ENCODE measurements at places on chromosomes 5 and 9. TPM values are rescaled to one million over a fixed set of nuclear protein-coding genes. Genes with fewer than 3 reads are reported as not detected.
A peak's percentile ranks its signal among the peaks of the same experiment; 100 is the strongest.

The ZDHHC21 gene
- total RNA-seq = 8.3 TPM

DNA sequence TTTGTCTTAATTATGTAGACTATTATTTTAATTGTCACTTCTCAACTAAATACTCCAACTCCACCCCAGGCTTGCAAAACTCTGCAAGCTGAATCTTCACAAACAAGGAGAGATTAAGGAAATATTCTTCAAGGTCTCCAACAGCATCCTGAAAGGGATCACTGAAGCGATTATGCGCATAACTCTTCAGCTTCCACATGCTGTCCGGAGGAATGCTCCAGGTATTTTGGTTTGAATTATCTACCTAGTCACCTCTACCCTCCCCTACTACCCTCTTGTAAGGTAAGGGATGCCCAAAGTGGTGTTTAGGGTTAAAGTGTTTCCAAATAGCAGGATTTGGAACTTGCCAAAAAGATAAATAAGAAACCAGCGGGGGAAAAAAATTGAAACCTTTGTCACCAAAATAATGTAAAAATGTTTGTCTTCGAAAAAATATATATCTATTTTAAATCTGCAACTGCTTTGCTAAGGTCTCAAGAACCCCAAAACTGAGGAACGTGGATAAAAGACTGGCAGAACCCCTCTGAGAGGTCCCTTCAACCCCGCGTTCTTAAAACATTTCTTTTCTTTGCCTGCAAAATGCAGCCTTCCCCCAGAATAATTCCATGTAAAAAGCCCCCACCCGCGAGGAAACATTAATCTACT is 11.6 kb downstream of the PTCH1 start:
- no peak for DNase-seq

The BARHL1 gene
- not detected for total RNA-seq

- no peak for DNase-seq
Observed at GRCh38 chr5:179170606-179171005, 110.4 kb downstream of the ZNF354C start.

The NTRK2 gene
- under 0.01 TPM for total RNA-seq

DNA sequence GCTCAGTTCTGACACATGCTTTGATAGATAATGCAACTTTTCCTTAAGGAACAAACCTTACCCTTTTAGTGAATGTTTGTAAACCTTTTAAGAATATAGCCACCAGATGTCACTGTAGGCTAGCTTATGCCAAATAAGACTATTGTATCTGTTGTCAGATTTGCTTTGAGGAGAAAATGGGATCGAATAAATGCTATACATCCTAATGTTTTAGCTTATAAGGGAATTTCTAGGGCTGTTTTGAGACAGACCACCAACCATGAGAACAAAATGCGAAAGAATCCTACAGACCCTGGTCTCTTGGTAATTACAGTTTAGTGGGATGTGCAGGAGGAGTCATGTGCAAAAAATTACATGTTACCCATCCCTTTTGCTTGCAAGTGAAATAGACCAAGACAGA is 127.6 kb upstream of the NMUR2 start:
- DNase-seq = peak; percentile 56

GRCh38 chr9:102832814-102833213 is 162.3 kb upstream of the CYLC2 start:
- no peak for DNase-seq

DNA sequence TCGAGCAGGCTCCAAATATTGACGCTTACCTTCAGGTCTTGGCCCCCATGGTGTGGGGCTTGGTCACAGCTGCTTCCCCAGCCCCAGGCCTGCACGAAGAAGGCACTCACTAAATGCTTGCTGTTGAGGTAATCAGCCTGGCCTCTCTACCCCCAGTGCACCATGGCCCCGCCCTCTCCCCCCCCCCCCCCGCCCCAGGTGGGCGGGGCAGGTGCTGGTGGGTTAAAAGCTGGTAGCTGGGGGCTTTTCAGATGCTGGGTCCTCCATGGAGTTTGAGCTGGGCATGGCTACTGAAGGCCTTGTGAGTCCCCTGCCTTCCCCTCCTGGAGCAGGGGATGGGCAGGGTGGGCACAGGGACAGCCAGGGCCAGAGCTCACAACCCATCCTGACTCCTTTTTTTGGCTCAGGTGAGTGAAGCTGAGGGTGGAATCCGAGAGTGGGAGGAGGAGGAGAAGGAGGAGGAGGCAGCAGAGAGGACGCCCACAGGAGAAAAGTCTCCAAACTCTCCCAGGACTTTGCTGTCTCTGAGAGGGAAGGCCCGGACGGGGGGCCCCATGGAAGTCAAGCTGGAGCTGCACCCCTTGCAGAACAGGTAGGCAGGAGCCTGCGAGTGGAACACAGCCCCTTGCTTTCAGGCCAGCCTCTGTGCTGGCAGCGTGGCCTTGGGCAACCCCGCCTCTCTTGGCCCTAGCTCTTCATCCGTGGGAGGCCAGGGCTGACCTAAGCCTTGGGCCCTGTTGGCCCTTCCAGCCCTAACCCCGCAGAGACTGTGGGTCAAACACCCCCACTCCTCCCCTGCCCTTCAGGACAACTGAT is 4.4 kb upstream of the TSPAN17 start:
- DNase-seq = no peak

The MEIKIN gene
- total RNA-seq = not detected

DNA sequence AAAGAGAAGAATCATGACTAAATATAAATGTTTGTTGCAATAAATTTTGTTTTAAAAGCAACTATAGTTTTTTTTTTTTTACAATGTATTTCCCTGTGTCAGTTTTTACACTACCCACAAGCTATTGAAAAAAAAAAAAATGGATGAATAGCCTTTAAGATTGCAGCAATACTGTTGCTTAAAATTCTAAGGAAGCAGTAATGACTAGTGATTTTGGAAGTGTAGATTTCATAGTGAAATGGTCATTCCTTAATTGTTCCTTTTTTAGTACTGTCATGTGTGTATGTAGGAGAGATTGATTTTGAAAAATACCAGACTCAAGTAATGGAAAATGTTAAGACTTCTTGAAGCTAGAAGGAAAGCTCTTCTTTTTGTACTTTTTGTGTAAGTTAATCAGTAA is 53.1 kb downstream of the NDUFS4 start:
- no peak for DNase-seq

GRCh38 chr5:172167895-172168294 is 20.1 kb downstream of the STK10 start:
- no peak for DNase-seq

DNA sequence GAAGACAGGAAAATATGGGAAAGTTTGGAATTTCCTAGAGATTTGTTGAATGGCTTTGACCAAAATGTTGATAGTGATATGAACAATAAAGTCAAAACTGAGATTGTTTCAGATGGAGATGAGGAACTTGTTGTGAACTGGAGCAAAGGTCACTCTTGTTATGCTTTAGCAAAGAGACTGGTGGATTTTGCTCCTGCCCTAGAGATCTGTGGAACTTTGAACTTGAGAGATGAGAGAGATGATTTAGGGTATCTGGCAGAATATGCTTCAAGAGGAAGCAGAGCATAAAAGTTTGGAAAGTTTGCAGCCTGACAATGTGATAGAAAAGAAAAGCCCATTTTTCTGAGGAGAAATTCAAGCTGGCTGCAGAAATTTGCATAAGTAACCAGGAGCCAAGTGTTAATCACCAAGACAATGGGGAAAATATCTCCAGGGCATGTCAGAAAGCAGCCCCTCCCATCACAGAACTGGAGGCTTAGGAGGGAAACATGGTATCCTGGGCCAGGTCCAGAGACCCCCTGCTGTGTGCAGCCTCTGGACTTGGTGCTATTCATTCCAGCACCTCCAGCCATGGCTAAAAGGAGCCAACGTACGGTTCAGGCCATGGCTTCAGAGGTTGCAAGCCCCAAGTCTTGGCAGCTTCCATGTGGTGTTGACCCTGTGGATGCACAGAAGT is 114.3 kb upstream of the STARD4 start:
- no peak for DNase-seq

GRCh38 chr5:128197896-128198522 is 114.4 kb downstream of the SLC12A2 start:
- DNase-seq = no peak

The PCDHAC1 gene
- not detected for total RNA-seq

DNA sequence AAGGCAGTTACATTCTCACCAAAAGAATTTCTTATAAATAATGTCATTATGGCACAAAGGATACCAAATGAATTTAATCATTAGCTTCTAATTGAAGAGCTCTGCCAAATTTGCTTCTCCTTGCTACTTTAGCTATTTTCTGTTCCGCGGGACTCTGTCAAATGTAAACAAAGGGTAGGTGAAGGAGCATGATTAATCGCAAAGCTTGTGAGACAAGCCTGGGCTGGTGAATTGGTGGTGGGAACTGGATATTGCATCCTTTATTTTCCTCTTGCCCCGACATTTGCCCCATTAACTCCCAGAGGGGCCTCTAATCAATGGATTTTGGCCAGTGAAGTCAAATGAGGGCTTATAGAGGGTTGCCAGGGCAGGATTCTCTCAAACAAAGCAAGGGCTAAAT is 234.2 kb upstream of the RFX3 start:
- DNase-seq = peak; percentile 18

The NR2F1-AS1 gene
- total RNA-seq = 12.5 TPM

The YTHDC2 gene
- total RNA-seq = 13.4 TPM

DNA sequence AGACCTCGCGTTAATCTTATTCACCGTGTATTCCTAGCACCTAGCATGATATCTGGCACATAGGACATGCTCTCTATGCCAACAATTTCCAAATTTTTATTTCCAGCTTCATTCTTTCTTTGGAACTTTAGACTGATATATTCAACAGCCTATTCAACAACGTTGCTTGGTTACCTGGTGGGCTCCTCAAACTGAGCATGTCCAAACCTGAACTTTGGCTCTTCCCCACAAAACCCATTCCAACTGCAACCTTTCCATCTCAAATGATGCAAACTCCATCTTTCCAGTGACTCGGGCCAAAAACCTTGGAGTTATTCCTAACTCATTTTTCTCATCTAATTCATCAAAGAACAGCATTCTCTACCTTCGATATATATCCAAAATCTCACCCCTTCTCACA is 525.2 kb downstream of the AGTPBP1 start:
- no peak for DNase-seq

DNA sequence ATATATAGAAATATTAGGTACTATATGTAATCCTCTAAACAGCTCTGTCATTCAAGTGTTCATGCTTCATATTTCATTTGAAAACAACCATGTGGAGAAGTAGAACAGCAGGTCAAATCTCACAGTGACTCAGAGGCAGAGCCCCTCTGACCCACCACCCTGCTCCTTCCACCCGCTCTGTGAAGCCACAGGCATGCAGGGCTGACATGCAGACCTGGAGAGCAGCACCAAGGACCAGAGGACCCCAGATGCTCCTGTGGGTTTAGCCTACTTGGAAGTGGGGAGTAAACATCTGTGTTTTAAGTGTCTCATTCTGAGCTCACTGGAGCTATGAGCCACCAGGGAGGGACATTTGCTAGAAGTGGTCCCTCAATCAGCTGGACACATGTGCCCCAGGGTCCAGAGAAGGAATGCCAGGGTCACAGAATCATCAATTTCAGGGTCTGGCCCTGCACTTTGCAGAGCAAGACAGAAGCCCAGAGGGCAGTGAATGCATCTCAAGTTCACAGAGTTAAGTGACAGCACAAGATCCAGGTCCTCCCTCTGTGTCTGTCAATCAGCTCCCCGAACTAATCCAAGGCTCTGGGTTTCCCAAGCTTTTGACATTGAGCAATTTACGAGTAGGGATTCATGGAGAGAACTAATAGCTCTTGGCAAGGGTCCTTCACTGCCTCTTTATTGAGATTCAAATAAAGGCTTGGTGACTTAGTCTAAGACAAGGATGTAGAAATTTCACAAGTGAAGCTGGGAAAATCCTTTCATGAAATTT is 441.1 kb downstream of the SEMA5A start:
- DNase-seq = peak; percentile 55

The POU4F3 gene
- total RNA-seq = not detected

- DNase-seq = no peak
Observed at GRCh38 chr9:30630459-30630858, 1754.0 kb upstream of the ACO1 start.

DNA sequence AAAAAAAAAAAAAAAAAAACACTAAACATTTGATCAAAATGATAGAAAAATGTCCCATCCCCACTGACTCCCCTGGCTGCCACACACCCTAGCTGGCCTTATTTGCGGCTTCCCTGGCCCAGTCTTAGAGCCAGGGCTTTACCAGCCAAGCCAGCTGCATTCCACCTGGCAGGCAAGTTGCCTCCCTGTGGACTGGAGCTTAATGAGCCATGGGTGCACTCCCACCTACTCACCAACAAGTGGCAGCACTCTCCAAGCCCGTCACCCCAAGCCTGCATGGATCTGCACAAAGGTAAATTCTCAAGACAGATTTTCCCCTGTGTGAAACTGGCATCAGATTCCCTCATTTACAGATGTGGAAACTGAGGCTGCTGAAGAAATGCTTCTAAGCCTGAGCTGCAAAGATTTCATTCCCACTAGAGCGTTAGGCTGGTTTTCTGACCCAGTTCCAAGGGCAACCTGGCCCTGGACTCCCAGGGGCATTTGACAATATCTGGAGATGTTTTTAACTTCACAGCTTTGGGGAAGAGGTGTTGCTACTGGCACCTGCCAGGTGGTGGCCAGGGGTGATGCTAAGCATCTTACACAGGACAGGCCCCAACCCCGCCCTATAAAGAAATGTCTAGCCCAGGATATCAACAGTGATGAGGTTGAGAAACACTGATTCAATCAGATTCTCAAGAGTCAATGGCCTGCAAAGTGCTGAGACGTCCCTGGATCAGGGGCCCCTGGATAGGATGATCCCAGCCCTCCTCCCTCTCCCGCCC is 21.9 kb upstream of the VDAC1 start:
- peak; percentile 63 for DNase-seq

DNA sequence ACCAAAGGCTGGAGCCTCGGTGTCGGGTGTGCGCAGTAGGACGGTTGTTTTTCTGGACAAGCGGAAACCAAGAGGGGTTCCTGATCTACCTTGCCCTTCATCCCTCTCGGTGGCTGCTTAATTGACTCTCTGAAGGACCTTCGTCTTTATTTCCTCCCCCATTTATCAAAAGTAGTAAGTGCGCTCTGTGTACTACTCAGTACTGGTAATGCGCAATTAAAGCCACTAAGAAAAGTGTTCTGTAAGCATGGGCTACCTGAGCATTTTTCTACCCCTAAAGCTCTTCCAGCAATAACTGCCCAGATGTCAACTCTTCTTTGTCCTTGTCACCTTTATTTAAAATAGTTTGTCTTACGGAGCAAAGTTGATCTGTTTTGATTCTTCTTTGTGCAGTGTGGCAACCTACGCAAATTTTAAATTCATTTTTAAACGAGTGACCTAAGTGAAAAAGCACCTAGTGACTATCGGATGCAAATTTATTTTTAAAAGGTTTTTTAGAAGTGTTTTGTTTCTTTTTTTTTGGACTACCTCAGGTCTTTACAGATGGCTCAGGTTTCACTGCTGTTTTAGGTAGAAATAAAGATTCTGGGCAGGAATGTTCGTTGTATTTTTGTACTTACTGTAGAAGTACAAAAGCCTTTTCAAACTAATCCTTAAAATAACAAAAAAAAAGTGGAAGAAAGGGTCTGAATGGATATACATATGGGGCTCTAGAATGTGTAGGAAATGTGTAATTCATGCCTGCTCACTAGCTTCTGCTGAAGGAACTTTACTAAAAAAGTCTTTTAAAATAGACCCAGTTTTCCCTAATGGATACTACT is 2.0 kb downstream of the JMY start:
- DNase-seq = no peak

The FREM1 gene
- not detected for total RNA-seq

GRCh38 chr9:95880021-95880690 is 4.7 kb downstream of the ERCC6L2 start:
- peak; percentile 95 for DNase-seq

Data from IMR-90 (cell line).